ENCODE measurements at places on chromosomes 2 and 18.

- no peak for DNase-seq
Measured at GRCh38 chr2:16513626-16514025, 152.0 kb downstream of the CYRIA start.

GRCh38 chr2:233101141-233101540, 41.0 kb downstream of the INPP5D start:
- no peak for DNase-seq

DNA sequence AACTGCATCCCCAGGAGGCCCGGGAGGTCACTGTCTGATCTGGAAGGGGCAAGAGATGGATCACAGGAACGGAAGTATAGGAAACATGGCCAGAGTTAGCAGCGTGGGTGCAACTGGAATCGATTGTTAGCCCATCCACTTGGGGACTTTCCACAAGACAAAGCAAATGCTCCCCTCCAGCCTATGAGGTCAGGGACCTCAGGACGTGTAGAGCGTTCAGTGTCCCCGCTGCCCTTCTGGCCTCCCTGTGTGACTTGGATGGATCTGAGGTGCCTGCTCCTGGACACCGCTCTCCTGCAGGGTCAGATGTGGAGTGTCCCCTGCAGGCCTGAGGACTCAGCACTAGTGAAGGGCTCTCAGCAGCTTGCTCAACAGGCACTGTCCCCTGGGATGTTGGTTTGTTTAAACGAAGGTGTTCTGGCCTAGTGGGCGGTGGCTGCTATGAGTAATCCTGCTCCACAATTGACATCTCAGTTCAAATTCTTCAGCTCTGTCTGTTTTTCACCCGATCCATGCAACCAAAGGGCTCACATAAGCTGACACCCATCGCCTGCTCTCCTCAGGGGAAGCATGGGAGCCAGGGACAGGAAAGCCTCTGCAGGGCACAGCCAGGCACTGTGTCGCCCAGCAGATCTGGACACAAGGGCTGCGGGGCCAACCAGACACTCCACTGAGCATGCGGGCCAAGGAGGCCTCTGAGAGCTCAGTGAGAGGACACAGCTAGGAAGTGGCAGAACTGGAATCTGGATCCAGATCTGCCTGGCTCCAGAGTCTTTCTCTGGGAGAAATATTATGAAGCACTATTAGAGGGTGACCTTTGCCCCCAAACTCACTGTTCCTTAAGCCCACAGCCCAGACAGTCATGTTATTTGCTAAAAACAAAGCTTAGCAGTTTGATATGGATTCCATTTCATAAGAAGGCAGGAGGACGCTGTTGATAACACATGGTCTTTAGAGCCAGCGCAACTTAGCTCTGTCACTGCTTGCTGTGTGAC, 78.5 kb downstream of the RHOB start:
- no peak for DNase-seq

GRCh38 chr18:74006143-74006542, 141.5 kb downstream of the FBXO15 start:
- no peak for DNase-seq

GRCh38 chr2:86194751-86195054, 559 bp downstream of the IMMT start:
- DNase-seq: no peak

- no peak for DNase-seq
Measured at GRCh38 chr2:80002568-80003157, 301.9 kb downstream of the LRRTM1 start.

DNA sequence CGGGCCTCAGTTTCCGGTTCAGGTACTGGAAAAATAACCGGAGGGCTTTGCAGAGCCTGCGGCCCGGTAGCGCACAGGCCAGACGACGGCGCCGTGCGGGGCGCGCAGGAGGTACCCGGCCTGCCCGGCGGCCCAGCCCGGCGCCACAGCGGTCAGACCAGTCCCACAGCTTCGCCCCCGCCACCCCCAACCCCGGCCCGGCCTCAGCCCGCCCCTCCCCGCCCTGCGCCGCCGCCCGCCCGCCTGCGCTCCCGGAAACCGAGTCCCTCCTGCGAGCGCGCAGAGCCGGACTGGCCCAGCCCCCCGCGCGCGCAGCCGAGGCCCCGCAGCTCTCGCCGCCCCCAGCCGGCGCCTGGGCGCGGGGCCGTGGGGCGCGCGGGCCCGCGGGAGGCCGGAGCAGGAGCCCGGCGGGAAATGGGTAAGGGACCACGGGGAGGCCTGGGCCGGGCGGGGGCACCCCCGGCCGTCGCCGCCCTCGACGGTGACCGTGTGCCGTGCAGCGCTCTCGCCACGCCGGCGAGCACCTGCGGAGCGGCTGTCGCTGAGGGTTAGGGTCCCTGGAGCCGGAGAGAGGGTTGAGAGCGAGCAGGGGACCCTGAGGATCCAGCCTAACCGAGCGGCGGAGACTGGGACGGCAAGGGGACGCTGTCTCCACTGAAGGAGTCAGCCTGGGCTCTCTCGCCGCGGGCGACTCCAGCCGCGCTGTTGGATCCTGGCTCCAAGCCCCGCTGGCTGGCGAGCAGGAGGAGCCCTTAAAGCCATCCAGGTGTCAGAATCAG, 16.5 kb upstream of the PSD4 start:
- no peak for DNase-seq

- DNase-seq: no peak
Measured at GRCh38 chr2:190657474-190658255, 8.8 kb downstream of the NAB1 start.

All from nucleus accumbens (tissue), 56 donors.